ENCODE measurements at places on chromosomes 12 and 14. TPM values are rescaled to one million over a fixed set of nuclear protein-coding genes. Genes with fewer than 3 reads are reported as not detected.

Gene RDH16
- 0.68 TPM for polyA plus RNA-seq

Gene KRT72
- polyA plus RNA-seq = not detected

DNA sequence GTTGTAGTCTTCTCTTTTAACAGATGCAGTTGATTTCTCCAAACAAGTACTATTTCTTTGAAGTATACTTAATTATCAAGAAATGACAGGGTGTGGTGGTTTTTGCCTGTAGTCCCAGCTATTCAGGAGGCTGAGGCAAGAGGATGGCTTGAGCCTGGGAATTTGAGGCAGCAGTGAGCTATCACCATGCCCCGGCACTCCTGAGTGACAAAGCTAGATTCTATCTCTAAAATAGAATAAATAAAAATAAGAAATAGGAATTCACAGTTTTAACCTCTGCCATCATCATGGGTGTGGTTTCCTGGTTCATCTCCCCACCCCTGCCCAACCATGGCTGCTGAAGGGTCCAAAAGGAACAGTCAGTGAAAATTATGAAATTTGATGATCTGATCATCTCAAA, 290.2 kb upstream of the FLRT2 start:
- DNase-seq = no peak

Gene TMPRSS12
- not detected for polyA plus RNA-seq

DNA sequence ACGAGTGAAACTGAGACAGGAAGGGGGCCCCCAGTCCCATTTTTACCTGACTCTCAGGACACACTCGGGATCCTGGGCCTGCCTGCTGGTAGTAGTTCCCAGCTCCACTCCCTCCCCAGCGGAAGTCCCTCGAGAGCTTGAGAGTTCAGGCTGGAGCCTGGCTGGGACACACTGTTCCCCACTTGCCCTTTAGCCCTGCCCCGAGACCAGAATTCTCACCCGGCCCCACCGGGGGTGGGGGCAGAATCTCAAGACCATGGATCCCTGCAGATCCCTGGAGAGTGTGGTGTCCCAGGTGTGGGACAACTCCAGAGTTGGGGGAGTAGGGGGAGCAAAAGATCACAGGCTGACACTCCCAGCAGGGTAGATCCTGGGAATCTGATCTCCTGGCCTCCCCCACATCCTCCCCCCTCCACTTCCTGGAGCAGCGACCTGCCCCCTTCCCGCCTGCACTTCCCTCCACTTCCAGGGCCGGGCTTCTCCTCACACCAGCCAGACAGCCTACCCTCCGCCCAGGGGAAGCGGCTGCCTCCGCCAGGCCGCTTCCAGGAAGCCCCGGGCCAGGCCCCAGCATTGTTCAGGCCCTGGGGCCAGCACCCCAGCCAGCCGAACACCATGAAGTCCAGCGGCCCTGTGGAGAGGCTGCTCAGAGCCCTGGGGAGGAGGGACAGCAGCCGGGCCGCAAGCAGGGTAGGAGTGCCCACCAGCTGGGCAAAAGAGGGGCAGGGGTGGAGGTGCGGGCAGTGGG, at the start of gene TNS2:
Gene TNS2, plus strand, starts transcription at position 495 of the 748 bp plus-strand sequence. Its CDS starts 121 bp downstream, at position 616.
- DNase-seq = no peak

Measured in right renal cortex interstitium (tissue), 3 donors.